Thoracic aorta endothelial cell (primary cell): ENCODE measurements at places on chromosomes 7 and 10. TPM values are rescaled to one million over a fixed set of nuclear protein-coding genes. Genes with fewer than 3 reads are reported as not detected.

Gene DENND11
- total RNA-seq = 45.7 and 50.8 TPM in 2 replicates

Gene MOGAT3
- total RNA-seq = not detected in 2 replicates

Gene ZMYND11
- 62.0 and 63.7 TPM in 2 replicates for total RNA-seq

Gene VGF
- 0.07 TPM in 1 of 2 replicates, not detected in the other for total RNA-seq

Gene DENND2A
- not detected in 2 replicates for total RNA-seq
